Activated naive CD4-positive, alpha-beta T cell (primary cell): ENCODE measurements at places on chromosomes 12 and 14.

GRCh38 chr12:59500915-59501314 lies 94.9 kb upstream of the SLC16A7 start:
- DNase-seq, result no peak

- no peak for DNase-seq
These were observed 218.3 kb upstream of the CNTN1 start for GRCh38 chr12:40473962-40474361.

- no peak for DNase-seq
These were observed 52.2 kb downstream of the FAM186A start for GRCh38 chr12:50344245-50344644.

GRCh38 chr14:64983439-64984310 lies 3.0 kb upstream of the FNTB start:
- no peak for DNase-seq

- no peak for DNase-seq
These were observed 535.0 kb downstream of the FOXG1 start for GRCh38 chr14:29301571-29301970.

- no peak for DNase-seq
These were observed 49.2 kb downstream of the PTPN21 start for GRCh38 chr14:88505621-88506020.

DNA sequence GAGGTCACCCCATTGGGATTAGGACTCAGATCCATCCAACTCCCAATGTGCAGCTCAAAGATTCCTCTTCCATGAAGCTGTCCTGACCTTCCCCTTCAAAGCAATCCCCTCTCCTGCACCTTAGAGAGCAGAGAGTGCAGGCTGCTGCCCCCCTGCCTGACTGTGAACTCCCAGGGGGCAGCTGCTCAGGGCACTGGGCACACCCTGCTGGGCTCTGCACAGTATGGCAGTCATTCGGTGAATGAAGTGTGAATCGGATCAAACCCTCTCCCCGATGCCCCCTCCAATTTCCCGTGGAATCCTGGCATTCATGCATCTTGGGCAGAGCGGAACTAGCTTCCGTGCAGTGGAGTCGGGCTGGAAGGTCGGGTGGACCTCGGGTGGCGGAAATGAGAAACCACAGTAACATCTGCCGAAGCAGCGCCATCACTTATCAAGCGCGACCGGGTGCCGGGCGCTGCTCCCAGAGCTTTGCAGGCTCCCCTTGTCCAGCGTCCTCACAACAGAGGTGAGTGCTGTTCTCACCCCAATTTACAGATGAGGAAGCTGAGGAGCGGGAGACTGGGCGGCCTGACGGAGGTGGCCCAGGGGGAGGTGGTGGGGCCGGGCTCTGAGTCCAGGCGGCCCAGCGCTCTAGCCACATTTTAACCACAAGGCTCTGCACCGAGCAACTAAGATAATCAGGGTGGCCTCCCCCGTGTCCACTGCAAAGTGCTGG lies 14.7 kb downstream of the GALNT9 start:
- no peak for DNase-seq

- DNase-seq, result no peak
These were observed 61.6 kb downstream of the EFCAB11 start for GRCh38 chr14:89892953-89893352.

GRCh38 chr14:100654814-100655740 lies 67.9 kb upstream of the BEGAIN start:
- DNase-seq, result no peak

DNA sequence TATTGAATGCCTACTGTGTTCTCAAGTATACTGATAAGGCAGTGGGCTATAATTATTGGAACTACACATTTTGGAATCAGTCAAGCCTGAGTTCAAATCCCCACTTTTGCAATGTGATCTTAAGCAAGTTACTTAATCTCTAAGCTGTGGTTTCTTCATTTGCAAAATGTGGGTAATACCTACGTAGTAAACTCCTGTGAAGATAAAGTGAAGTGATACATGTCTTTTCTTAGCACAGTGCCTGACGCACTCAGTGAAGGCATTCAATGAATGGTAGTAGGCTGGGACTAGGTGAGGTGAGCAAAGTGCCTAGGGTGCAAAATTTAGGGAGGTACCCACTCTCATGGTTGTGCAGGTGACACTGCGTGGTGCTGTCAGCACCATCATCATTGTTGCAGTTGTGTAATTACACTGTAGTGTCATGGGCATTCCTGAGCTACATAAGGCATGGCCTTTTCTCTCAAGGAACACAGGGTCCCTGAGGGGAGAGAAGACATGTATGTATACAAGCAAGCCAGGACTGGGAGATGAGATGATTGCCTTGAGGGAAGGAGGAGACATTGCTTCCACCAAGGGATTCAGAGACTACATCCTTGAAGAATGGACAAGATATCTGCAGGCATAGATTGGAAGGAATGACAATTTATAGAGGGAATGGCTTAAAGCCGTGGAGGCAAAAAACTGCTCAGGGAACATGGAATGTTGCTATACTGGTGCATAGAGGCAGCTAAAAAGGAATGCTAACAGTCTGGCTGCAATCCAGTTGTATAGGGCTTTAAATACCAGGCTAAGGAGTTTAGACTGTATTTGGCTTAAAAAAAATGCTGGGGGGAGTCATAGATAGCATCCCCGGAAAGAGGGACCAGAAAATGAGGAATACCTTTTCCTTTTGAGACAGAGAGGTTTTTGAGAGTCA lies 129.2 kb upstream of the ARHGAP5 start:
- DNase-seq, result no peak

- no peak for DNase-seq
These were observed 34.3 kb downstream of the SLC15A4 start for GRCh38 chr12:128789356-128789929.

DNA sequence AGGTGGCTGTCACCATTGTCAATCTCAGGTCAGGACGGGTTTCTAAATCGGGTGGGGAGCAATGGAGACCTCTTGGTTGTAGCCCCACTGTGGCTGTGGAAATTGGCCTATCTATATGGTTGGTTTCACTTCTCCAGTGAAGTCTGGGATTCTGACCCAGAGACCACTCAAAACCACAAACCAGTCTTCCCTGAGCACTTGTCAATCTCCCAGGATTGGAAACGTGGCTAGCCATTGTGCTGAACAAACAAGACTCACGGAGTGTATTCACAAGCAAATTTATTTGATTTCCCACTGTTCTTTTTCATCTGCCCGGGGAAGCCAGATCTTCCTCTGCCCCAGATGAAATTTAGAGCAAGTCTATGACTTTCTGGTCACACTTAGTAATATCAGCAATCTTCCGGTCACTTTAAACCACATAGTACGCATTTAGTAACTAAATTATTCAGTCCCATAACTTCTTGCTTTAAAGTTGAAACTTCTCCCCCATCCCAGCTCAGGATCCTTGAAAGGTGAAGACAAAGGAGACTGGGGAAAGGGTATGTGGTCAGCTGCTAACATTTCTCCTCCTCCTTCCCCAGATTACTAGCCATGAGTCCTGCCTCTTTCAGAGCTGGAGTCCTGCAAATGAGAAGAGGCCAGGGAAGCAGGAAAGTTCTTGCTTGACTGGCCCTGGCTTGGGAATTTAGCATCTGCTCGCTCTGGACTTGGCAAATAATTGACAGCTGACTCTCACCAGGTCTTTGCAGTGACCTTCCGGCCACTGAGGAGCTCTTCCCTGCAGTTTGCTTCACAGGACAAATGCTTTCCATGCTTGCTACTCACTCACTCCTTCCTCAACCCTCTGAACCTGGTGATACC lies 123.2 kb upstream of the MAX start:
- no peak for DNase-seq

DNA sequence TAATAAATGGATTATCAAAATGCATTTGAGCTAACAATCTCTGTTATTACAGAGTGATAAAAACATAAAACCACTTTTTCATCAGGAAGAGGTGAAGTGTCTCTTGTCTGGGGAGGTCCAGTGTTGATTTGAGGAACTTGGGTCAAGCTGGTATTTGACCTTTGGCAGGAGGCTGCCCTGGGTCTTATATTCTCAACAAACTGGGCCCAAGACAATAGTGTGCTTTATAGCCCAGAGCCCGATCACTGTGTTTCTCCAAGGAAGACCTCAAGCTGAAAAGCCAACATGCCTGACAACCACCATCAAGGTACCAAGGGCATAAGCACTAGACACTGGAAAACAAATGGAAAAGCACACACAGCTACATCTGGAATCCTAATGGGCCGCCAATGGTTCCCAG lies 137.0 kb downstream of the SLC25A21 start:
- DNase-seq, result no peak

DNA sequence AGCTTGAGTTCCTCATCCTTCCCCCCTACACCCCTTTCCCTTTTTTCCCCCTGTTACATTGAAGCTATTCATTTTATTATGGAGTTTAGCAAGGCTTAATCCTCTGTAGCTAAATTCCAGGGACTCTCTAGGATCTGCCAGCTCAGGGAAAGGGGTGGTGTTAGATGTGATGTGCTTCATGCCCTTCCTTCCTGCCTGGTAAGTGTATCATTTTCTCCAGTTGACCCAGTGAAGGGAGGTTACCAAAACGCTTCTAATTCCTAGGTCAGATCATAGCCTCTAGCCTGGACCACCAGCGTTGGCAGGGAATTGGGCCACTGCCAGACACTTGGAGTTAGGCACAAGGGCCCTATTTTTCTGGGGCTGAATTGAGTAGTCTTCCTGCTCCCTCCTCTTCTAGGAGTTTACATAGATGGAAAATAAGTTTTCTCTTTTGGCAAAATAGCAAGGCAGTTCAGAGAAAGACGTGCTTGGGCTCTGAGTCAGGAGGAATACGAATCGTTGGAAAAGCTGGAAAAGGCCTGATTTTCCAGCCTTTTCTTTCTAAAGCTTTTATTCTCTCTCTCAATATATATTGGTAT lies 88.3 kb downstream of the NPAS3 start:
- no peak for DNase-seq

DNA sequence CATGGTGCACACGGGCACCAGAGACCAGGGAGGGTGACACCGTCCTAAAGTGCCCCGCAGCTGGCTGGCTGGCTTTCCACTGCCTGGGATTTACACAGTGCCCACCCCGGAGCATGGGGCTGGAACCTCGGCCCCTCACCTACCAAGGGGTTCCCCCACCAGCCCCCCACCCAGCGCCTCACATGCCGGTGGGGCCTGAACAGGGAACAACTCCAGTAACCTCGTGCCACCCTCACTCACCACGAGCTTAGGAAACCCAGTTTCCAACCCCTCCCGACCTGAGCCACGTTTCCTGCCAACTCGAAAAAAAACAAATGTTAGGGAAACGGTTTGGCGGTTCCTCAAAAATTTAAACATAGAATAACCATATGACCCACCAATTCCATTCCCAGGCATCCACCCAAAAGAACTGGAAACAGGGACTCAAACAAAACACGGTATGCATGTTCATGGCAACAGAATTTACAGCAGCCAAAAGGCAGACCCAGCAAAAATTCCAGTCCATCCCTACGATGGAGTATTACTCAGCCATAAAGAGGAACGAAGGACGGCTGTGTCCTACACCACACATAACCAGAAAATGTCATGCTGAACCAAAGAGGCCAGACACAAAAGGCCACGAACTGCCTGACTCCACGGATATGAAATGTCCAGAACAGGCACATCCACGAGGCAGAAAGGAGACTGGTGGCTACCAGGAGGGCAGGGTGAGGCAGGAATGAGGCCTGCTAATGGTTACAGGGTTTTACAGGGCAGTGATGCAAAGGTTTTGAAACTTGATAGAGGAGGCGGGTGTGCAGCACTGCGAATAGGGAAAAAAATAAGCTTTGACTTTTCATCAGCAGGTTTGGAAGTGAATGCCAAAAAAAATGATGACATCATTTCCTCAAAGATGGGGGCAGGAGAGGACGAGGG lies 68.9 kb downstream of the NCOR2 start:
- DNase-seq, result no peak

- no peak for DNase-seq
These were observed 26.6 kb upstream of the RTRAF start for GRCh38 chr14:51962711-51963110.

- no peak for DNase-seq
These were observed 62.3 kb downstream of the NIN start for GRCh38 chr14:50768680-50769079.

DNA sequence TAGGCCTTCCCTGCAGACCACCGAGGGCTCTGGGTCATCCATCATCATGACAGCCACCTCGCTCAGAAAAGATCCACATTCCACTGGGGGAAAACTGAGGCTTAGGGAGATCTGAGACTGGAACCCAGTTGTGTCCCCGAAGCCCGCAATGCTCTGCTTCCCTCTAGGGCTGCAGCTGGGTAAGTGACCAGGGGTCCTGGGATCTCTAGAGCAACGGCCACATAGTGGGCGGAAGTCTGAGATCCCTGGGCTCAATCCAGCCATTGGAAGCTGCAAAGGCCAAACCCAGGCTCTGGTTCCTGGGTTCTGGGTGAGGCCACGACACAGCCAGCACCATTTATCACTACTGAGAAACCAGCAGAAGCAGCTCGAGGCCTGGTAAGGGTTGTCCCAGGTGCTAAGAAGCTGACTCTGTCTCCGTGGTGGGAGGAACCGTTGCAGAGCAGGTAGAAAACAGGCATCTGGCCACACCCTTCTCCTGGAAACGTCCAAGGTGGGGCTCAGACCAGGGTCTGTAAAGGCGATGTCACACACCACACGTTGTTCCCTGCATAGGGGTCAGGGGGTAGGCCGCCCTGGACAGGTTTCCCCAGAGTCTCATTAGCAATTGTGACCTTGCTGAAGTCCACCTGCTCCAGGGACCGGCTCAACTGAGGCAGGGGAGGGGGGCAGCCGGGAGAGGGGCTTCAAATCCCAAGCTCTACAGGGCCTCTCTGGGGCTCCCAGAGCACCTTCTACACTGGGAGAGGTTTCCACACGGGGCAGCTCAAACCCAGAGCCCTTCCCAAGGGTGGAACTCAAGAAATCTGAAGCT lies 38.6 kb downstream of the BCL11B start:
- DNase-seq, result no peak

DNA sequence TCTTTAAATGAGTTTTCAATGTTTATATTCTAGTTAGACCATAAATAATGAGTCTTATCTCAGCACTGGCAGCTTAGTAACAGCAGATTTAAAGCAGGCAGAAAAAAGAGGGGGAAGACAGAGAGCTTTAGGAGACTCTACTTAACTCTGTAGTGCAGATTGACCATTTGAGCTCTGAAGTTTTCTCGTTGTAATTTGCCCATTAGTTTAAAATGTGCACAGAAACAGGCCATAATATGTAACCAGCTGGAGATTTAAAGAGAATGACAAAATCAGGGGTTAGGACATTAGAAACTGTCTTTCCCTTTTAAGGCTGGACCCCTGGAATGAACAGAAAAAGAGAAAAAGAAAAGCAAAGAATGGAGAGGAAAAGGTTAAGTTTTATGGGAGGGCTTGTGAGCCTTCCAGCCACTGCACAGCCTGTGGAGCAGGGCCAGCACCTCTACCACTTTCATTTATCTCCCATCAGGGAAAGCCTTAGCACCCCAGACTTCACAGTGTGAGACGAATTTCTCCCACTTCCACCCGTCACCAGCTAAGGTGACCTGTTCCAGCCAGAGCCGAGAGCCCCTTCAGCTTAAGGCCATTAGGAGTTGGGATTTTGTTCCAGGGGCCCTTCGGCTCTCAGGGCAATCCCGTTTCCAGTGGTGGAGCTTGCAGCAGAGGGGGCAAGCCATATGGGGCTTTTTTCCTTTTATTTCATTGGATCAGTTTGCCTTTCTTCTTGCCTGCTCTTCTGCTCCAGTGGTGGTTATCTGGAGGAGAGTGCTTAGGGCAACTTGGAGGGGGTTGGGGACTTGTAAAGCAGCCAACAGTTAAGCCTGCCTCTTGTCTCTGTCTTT lies 8.0 kb downstream of the IL22 start:
- DNase-seq, result no peak

GRCh38 chr12:119373001-119373400 lies 38.5 kb downstream of the CCDC60 start:
- no peak for DNase-seq

- DNase-seq, result no peak
These were observed 118.7 kb upstream of the TMCC3 start for GRCh38 chr12:94769047-94769420.
